NCI-H1105 treated with DMSO at 0.1 percent for 48 hours (cell line): ENCODE measurements at places on chromosomes 7 and 10.
A peak's percentile ranks its signal among the peaks of the same experiment; 100 is the strongest.

- DNase-seq = no peak
Measured at GRCh38 chr10:91127341-91128082, 93.0 kb upstream of the PCGF5 start.

GRCh38 chr10:43114088-43114742, 24.0 kb upstream of the CSGALNACT2 start:
- DNase-seq = no peak

DNA sequence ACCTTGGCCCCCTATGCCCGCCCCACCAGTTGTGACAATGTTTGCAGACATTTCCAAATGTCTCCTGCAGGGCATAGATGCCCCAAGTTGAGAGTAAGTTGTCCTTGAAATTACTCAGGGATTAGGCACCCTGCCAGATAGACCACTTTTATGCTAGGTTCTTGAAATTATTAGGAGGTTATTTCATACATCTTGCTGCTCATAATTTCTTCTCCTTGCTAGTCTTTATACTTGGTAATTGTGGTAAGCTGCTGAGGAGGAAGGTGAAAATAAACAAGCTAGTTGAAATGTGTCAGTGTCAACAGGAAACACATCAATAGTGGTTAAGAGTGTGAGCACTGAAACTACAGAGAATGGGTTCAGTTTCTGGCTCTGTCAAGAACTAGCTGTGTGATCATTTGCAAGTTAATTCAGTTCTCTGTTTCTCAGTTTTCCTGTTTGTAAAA, 63.7 kb upstream of the AOAH start:
- no peak for DNase-seq

DNA sequence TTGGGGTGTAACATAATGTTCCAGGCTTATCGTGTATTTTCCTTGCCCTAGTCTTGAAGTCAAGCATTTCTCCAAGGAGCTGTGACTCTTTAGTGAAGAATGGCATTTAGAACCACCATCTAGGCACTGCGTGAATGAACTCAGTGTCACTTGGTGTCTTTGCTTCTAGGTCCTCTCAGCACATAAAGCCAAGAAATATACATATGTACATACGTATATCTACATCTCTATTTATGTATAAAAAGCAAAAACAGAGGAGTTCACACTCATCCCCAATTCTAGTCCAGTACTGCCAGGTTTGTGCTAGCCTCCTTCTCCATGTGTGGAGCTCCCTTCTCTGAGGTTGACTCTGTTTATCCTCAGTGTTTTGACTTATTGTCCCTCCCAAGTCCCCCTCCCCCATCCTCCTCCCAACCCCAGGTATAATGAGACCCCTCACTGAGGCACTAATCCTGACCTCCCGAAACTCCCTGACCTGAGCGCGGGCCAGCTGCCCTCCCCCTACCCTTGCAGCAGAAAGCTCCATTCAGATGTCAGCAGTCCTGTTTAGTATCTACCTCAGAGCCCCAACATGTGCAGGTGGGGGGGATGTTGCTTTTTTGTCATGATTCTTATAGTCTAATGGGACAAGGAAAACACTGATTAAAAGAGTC, 61.5 kb downstream of the GDI2 start:
- no peak for DNase-seq

DNA sequence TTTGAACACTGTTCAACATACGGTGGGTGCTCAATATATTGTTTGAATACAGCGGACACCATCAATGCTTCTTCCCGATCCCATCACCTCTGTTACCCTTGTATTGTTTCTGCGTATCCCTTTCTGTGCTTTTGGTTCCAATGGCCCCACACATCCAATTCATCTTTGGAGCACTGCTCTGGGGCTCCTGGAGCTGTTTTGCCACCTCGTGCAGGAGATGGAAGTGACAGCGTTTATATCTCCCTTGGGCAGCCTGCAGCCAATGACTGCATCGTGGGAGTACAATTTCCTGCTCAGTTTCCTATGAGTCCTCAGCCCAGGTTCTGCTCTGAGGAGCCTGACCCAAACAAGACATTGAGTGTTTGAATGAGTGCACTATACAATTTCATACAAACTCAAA, 50.2 kb upstream of the PIK3CG start:
- no peak for DNase-seq

DNA sequence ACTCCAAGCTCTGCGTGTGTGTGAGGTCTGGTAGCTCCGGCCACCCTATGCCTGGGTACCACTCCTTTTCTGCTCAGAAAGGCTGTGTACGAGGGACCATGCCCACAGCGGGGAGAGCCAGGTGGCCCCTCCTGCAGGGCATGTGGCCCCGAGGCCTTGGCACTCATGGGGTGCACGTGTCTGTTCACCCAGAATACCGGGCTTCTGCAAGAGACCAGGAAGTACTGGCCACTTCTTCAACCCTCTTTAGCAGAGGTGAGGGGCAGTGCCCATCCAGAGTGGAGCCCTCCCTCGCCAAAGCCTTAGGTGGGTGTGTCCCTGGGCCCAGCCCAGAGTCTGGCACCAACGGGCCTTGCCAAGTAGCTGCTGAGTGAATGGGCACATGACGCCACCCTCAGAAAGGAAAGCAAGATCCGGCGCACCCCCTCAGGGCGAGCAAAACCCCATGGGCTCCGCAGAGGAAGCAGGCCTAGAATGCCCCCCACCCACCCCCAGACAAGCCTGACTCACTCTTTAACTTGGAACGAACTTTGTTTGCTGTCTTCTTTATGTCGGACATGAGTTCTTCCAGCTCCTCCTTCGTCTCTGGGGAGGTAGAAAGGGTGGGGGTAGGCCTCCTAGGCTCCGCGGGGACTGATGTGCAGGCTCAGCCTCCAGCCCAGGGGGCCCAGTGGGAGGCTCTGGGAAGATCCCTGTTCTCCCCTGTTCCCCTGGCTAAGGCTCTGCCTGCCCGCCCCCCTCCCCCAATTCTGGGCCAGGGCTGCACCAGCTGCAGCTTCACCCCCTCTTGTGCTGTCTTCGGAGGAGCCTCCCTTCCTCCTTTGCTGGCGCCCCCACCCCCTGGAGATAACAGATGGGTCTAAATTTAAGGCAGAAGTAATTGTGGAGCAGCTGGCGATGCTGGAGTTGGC, 14.6 kb downstream of the STX1A start:
- DNase-seq = no peak

GRCh38 chr10:22666287-22667092, 47.9 kb downstream of the PIP4K2A start:
- no peak for DNase-seq

DNA sequence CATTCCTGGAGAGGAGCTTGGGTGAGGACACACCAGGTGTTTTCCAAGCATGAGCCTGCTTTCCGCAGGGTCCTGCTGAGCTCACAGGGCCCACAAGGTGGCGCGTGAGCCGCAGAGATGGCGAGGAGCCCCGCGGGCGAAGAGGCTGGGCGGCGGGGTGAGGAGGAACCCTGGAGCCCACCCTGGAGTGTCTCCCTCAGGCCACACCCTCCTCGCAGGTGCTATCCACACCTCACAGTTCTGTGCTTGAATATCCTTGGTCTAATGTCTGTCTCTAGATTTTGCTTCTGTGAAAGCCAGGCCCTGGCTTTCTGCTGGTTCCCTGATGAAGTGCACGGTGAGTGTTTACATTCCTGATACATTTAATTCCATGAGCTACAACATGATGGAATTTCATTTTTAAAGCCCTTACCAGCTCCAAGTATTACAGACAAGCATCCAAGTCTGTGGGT, 433.6 kb downstream of the ACTR3B start:
- peak; percentile 32 for DNase-seq

DNA sequence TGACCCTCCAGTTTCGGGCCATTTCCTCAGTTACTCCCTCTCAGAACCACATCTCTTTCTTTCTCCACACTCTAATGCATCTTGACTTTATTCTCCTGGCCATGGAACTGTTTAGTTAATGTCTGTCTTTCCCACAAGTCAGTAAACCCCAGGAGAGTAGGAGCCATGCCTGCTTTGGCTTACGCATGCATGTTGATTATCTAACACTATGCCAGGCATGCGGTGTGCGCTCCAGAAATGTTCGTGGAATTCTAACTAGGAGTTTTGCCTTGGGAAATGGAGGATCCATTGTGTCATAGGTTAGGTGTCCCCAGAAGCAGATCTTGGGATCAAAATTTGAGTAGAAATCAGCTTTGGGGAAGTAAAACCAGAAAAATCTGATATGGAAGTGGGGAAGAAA, 308.9 kb downstream of the GRID1 start:
- DNase-seq = no peak

- no peak for DNase-seq
Measured at GRCh38 chr7:55381696-55382095, 16.6 kb downstream of the LANCL2 start.

- DNase-seq = no peak
Measured at GRCh38 chr7:99679400-99680191, at the start of gene CYP3A5. TSS of gene CYP3A5 (minus strand) at chr7:99679996. CDS start at chr7:99679896, 100 bp downstream.

DNA sequence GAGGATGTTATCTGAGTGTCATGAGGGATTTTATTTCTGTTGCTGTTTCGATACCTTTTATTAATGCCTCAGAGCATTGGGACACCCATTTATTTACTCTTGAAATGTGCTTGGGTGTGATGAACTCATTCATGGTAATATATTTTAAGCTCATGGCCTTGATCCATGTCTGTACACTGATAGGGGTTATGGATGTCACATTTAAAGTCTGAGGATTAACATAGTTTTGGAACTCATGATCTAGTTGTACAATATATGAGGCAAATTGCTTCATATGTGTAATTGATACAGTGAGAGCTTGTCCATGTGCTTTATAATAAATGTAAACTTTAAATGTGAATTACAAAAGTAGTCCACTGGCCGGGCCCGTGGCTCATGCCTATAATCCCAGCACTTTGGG, 23.0 kb upstream of the ZRANB1 start:
- no peak for DNase-seq

- DNase-seq = no peak
Measured at GRCh38 chr10:114172216-114172615, 1.8 kb downstream of the CCDC186 start.

GRCh38 chr7:11437994-11438393, 394.0 kb downstream of the THSD7A start:
- peak; percentile 41 for DNase-seq

- no peak for DNase-seq
Measured at GRCh38 chr10:71354776-71355175, 35.7 kb downstream of the SLC29A3 start.

DNA sequence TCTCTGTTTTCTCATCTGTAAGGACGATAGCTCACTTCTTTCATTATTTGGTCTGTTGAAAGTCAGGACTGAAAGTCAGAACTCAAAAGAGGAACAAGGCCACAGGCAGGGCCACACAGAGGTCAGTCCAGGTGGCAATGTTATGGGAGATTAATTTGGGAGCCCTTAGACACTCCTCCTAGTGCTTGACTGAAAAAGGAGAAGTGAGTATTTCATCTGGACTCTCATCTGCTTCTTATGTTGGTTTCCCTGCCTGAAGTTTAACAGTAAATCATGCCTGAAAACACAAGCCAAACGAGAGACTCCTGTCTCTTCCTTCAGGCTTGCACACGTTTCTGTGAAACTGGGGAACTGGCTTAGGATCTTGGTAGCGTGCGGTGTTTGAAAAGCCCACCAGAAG, 248.5 kb downstream of the BUB3 start:
- no peak for DNase-seq

- DNase-seq = no peak
Measured at GRCh38 chr10:69458430-69459100, 7.3 kb downstream of the TSPAN15 start.

DNA sequence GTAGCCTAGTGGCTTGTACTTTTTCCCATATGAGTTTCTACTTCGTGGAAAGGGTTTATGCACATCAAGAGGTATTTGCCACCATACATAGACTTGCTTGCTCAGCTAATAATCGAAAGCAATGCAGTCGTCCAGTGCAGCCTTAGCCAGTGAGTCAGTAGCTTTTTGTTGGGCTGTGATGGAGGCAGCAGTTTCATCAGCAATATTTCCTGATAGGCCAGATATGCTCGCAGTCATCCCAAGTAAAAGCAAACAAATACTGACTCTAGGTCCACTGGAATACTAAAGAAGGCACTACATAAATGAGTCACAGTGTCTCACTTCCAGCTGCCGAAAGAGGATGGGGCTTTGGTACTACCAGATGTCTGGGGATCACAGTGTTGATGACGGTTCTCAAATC, 2.1 kb upstream of the BNIP3 start:
- DNase-seq = no peak

- DNase-seq = no peak
Measured at GRCh38 chr7:44454348-44454747, 36.1 kb downstream of the NUDCD3 start.

DNA sequence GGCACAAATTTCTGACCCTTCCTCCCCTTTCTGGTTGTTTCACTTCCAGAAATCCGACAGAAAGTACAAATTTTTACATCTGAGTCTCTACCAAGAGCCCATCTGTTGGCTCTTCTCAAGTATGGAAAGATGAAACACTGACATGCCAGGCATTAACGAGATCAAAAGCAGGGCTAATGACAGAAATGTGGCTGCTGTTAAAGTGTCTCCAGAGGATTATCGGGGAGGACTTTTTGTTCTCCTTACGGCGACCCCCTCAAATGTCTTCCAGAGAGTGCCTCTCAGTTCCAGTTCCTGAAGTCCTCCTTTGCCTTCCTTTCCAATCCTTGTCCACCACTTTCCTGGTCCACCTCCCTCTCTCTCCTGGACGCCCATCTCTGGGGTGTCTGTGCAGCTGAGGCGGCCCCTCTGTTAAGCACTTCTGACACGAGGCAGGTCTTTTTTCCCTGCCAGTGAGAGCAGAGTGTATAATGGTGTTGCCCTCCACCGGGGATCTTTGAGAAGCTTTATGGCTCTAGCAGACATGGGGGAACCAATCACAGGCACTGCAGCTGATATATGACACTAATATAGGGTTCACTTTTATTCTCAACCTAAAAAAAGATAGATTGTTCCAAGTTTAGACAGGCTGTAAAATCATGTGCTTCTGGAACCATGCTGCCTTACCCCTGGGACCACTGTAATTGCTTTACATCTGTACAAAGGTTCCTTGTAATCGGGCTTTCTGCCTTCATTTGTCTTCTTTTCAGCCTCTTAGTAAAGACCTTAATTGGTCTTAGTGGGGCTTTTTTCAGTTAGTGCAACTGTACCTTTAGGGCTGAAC, 757.1 kb downstream of the AUTS2 start:
- no peak for DNase-seq

DNA sequence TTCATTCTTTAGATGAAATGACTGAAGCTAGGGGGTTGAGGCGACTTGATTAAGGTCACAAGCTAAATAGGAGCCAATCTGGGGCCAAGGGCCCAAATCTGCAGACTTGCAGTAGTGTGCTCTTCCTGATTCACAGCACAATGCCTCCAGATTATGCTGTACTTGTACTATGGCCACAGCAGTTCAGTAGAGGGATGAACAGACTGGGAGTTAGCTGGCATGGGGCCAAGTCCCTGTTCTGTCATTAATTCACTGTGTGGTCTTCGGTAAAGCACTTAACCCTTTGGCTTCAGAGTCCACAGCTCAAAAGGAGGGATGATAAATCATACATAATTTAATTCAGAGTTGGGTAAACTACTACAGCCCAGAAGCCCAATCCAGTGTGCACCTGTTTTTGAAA, 196.8 kb downstream of the XPNPEP1 start:
- peak; percentile 17 for DNase-seq

DNA sequence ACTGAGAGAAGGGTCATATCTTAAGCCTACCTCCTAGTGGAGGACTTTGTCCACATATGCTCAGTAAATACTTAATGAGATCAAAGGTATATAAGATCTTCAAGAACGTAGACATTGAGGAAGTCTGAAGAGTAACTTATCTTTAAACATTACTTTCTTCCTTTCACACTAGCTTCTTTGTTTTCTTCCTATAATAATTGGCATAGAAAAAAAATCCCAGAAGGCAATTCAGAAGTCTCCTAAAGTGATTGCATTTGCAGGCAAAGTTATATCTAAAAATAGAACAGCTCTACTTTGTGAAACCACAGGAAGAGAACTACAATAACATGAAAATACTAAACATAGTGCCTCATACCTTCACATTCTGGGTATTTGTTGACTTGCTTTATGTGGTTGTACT, 150.4 kb downstream of the PPP1R3A start:
- DNase-seq = no peak
